ENCODE measurements at places on chromosomes 13 and 19.

GRCh38 chr13:75566658-75567057, 17.1 kb downstream of the UCHL3 start:
- DNase-seq, result no peak

- no peak for DNase-seq
These were observed 19.0 kb upstream of the ISYNA1 start for GRCh38 chr19:18456974-18457373.

DNA sequence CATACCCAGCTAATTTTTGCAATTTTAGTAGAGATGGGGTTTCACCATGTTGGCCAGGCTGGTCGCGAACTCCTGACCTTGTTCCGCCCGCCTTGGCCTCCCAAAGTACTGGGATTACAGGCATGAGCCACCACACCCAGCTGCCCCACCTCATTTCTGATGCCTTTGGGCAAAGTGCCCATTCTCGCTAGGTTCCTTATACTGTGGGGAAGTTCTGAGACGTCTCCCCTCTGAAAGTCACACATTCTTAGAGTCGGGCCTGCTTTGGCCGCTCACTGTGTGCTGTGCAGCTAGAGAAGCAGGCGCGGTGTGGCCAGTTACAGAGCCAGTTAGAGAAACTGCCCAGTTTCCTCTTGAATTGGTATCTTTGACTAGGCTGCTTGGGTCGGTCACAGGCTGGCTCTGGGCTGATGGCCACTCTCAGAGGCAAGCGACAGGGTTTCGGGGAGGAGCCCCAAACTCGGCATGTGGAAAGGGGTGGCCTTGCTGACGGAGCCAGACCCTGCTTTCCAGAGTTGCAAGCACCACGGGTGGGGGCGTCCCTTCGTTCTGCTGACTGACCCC, 18.0 kb downstream of the PRAM1 start:
- DNase-seq, result no peak

DNA sequence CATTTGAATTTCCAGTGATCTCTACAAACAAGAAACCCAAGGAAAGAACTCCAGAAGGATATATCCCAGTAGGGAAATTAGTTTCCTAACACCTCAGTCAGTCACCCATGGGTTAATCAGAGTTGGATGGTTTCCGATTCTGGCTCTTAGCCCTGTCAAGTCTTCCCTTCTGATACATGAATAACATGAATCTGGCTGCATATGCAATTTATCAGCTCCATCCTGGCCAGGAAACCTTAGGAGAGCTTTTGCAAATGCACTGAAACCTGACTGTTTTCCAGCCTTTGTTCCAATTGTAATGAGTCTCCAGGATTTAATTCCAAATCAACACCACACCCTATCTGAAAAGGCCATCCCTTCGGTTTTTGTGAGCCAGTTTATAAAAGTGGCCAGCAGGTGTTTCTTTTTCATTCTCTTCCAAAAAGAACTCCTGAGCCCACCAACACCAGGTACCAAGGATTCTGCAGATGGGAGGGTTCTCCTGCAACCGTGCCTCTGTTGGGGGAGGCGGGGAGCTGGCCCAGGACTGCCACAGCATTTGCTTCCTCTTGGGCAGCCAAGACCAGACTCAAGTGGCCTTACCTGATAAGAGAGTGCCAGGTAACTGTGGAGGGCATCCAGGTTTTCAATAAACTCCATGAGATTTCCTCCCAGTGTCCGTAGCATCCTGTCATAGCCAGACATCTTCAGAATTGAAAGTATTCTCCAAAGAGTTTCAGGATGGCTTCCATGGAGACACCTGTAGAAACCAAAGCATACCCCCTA, 77.5 kb downstream of the C13orf42 start:
- no peak for DNase-seq

GRCh38 chr19:28128341-28128740, 1084.6 kb downstream of the UQCRFS1 start:
- no peak for DNase-seq

DNA sequence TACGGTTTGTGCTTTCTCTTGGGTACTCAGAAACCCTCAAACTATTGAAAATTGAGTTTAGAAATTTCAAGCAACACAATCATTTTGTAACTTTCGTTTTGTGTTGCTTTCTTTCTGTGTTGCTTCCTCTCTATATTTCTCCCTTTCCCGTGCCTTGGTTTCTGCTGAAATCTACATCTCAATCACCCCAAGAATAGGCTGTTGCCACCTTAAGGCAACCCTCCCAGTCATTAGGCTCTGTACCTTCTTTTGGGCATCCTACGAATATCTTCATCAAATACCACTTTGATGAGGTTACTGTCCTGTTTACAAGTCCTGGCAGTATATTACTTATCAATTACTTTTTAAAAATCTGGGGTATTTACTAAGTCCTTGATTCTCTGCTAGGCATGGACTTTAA, 621.6 kb downstream of the GPC6 start:
- no peak for DNase-seq

- no peak for DNase-seq
These were observed 450 bp downstream of the SELENOW start for GRCh38 chr19:47778954-47779351.

DNA sequence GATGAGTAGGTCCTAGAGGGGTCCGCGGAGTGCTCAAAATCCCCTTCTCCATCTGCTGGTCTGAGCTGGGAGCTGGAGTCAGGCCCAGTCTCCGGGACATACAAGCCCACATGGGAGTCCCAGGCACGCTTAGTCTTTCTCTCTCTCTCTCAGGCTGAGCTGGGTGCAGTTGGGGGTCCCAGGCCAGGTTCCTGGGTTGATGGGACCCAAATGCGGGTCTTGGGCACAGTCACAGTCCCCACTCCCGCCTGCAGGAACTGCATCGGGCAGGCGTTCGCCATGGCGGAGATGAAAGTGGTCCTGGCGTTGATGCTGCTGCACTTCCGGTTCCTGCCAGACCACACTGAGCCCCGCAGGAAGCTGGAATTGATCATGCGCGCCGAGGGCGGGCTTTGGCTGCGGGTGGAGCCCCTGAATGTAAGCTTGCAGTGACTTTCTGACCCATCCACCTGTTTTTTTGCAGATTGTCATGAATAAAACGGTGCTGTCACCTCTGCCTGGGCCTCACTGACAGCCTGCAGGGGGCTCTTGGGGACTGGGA, 23.8 kb downstream of the CYP4F12 start:
- peak; percentile 60 for DNase-seq

DNA sequence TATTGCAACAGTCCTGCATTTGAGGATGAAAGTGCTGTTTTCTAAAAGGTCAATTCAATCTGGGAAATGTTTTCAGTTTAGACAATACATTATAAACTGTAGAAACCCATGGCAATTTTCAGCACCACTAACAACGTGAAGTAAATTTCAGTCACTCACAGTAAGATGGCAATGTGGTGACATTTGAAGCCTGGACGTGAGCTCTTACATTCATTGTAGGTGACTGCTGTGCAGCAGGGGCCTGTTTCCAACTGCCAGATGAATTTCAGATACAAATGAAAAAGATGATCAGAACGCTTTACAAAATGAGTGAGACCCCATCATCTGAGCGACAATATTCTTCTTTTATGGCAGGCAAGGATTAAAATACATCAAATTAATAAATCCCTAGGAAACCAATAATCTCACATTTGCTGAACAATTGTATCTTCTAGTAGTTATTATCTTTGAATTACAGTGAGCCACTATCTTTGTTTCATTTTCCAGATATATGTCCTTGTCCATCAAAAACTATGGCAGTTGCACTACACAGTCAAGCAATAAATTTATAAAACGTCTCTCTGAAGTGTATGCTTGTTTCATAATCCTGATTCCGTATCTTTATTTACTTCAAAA, 1816.8 kb downstream of the OLFM4 start:
- no peak for DNase-seq

DNA sequence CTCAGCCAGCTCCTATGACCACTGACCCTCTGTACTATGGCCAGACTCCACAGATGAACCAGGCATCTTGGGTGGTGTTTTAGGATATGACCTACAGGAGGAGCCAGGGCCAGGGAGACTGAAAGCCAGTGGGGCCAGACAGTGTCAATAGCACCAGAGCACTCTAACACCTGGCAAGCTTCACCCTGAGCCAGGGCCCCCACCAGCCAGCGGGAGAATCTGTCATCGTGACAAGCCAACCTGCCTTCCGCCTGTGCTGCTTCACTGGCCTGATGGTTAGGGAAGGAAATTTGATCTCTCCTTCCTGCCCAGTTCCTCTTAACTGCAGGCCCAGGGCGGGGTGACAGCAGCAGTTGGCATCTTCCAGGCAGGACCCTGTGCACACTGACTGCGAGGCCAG, 222.4 kb downstream of the UQCRFS1 start:
- DNase-seq, result no peak

DNA sequence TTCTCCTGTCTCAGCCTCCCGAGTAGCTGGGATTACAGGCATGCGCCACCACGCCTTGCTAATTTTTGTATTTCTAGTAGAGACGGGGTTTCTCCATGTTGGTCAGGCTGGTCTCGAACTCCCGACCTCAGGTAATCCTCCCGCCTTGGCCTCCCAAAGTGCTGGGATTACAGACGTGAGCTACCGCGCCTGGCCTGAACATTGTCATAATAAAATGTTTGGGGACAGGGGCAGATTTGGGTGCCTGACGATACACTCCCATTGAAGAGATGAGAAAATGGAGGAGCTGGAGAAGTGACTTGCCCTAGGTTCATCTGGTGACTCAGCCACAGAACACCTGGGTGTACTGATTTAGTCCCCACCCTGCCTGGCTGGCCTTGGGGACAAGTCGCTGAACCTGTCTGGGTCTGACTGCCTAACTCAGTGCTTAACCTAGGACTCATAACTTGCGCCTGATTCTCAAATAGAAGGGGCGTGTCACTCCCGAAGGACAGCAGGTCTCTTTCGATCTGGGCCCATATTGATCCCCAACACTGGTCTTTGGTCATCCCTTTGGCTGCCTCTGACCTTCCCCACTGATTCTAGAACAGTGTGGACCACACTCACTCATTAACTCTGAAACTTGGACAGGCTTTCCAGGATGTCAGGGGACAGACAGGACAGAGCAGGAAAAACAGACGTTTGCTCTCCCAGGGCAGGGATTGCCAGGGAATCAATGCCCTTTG, 7.6 kb upstream of the BICRA start:
- DNase-seq, result peak; percentile 7

DNA sequence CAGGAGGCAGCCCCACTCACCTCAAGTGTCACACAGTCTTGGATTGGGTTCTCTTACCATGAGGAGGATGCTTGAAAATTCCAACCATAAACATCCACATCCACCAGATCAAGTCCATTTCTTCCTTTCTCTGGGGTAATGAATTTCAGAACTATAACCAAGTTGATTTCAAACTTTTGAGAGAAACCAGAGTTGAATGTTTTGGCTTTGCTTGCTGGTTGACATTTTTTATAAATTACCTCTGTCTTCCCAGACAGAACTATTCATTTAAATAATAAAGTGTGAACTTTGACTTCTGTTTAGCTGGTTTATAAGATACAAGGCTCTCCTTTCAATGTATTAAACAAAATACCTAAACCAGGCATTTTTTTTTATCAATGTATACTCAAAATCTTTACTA, 550.7 kb downstream of the KCTD12 start:
- no peak for DNase-seq

DNA sequence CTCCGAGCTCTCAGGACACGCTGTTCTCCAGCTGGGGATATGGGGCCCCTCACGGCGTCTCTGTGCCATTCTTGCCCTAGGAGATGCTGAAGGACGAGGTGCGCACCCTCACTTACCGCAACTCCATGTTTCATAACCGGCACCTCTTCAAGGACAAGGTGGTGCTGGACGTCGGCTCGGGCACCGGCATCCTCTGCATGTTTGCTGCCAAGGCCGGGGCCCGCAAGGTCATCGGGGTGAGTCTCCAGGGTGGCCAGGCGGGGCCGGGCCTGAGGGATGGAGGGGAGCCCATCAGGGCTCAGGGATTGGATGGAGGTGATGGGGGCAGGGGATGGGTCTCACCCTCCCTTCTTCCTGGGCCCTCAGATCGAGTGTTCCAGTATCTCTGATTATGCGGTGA, 4.8 kb downstream of the PRMT1 start:
- no peak for DNase-seq

GRCh38 chr19:55321466-55322137, 3.5 kb downstream of the TMEM150B start:
- no peak for DNase-seq

- peak; percentile 64 for DNase-seq
These were observed at the start of gene KLC3 for GRCh38 chr19:45340232-45340898. TSS of gene KLC3 (plus strand) at chr19:45340750. CDS start at chr19:45345542, 4,792 bp downstream.

DNA sequence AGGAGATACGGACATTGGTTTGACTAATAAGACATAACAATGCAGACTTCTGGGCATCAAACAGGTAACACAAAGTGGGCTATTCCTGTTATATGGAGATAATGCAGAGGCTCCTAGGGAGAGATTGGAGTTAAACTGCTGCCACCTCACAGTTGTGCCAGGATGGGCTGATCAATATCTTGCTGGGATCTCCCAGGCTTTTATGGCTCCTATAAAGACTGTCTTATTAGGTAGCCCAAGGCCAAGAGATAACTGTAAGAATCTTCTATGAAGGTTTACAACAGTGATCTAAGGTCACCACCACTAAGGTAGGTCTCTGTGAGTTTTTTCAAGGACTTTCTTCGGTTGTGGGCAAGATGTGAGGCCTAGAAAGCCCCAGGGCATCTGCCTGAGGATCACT, 345.8 kb downstream of the KLF5 start:
- no peak for DNase-seq

GRCh38 chr13:30314562-30314961, 7.2 kb upstream of the KATNAL1 start:
- DNase-seq, result no peak

DNA sequence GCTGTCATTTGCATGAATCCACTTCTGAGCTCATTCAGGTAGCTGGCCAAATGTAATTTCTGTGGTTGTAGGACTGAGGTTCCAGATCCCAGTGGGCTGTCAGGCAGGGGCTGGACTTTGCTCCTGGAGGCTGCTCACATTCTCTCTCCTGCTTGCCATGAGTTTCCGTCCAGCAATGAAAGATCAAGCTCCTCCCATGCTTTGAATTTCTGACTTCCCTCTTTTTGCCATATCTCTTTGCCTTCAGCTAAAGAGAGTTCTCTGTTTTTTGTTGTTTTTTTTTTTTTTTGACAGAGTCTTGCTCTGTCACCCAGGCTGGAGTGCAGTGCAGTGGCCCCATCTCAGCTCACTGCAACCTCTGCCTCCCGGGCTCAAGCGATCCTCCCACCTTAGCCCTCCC, 76.9 kb downstream of the ING1 start:
- no peak for DNase-seq

- no peak for DNase-seq
These were observed 485.2 kb downstream of the ZNF536 start for GRCh38 chr19:30857388-30857787.

DNA sequence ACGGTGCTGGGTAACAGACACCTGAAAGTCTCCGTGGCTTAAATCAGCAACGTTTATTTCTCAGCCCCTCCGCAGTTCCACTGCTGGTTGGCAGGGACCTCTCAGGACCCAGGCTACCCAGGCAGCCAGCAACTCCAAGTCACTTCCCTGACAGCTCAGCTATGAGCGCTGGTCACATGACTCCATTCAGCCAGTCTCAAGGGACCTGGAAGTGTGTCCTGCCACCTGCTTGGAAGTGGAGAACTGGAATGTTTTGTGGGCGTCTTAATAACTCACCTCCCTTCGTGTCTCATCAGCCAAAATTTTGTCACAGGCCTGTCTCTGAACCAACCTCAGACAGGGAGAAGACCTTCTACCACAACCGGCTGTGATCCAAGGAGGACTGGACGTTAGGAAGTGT, 72.8 kb downstream of the DPF1 start:
- DNase-seq, result no peak
